Mucosa of descending colon (tissue), 3 donors: ENCODE measurements at places on chromosomes 5 and 9. TPM values are rescaled to one million over a fixed set of nuclear protein-coding genes. Genes with fewer than 3 reads are reported as not detected.

Gene FEM1C
- 37.7 TPM for total RNA-seq

Gene SMC2
- 8.8 TPM for total RNA-seq

Gene CCDC152
- total RNA-seq: 0.12 TPM

Gene SLC45A2
- 1.0 TPM for total RNA-seq

Gene RAI14
- total RNA-seq: 14.0 TPM

Gene SLC36A2
- total RNA-seq: not detected

Gene SLC4A9
- not detected for total RNA-seq

Gene SHOC1
- total RNA-seq: not detected

Gene PAEP
- not detected for total RNA-seq

Gene C6
- total RNA-seq: 0.87 TPM

Gene FOXD4L3
- not detected for total RNA-seq

Gene PAIP1
- total RNA-seq: 54.0 TPM

Gene TICAM2
- total RNA-seq: 3.5 TPM

Gene ZNF483
- total RNA-seq: 2.0 TPM

Gene MARVELD2
- 48.0 TPM for total RNA-seq

Gene RELL2
- 2.3 TPM for total RNA-seq

Gene PLEKHG4B
- 0.09 TPM for total RNA-seq

Gene S100Z
- total RNA-seq: 0.78 TPM

Gene CATSPER3
- 1.5 TPM for total RNA-seq

Gene PCDHGA2
- total RNA-seq: 0.51 TPM

Gene AIF1L
- 5.6 TPM for total RNA-seq

Gene STRBP
- 45.0 TPM for total RNA-seq

Gene SEMA6A
- total RNA-seq: 137 TPM

Gene CA9
- not detected for total RNA-seq

Gene TAF7
- 52.6 TPM for total RNA-seq

Gene IFNA2
- not detected for total RNA-seq

Gene GOLPH3
- total RNA-seq: 123 TPM

Gene TCERG1
- total RNA-seq: 55.4 TPM

Gene MSMP
- not detected for total RNA-seq

Gene LCN9
- total RNA-seq: not detected

Gene POLR3G
- 0.64 TPM for total RNA-seq

Gene PCDHGB4
- total RNA-seq: 5.3 TPM

Gene DMGDH
- total RNA-seq: 3.6 TPM

Gene ZBED3
- total RNA-seq: 6.3 TPM

Gene IRX1
- not detected for total RNA-seq

Gene CTSV
- 1.5 TPM for total RNA-seq

Gene TLX3
- not detected for total RNA-seq

Gene KIF4B
- total RNA-seq: not detected

Gene INSL4
- total RNA-seq: not detected

Gene IL33
- total RNA-seq: 16.2 TPM
